BE2C (cell line): ENCODE measurements at places on chromosomes 2 and 18.

DNA sequence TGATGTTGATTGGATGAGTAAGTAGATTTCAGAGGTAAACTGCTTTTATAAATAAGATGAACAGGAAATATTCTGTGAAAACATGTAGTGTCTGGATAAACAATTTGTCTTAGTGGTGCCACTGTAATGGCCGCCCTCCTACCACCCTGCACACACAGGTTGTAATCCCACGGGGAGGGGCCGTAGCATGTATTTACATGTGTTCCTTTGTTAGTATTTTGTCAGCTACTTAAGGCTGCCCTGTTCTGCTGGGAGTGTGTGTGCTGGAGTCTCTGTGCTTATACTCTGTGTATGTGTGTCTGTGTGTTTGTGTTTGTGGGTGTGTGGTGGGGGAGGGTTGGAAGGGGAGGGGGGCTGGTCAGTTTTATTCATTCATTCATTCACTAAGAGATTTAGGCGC lies 5.1 kb downstream of the TSHZ1 start:
- no peak for DNase-seq

- DNase-seq, result no peak
Measured at GRCh38 chr2:161426922-161427663, 11.0 kb downstream of the TBR1 start.

GRCh38 chr2:143192716-143193115 lies 63.5 kb downstream of the ARHGAP15 start:
- DNase-seq, result no peak

DNA sequence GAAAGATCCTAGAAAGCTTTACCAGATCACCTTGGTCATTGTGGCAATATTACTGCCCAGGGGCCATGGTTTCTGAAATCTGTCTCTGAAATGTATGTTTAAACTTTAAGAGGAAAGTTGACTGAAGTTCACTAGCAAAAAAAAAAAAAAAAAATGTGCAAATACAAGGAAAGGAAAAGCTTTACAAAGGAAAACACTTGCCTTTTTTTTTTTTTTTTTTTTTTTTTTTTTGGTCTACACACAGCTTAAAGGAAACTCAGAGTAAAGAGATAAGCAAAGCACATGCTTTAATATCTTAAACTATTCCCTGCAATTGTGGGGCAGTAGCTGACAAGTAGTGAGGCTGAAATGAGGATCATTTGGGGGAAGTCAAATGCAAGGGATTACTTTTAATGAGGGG lies 174.2 kb upstream of the EPAS1 start:
- DNase-seq, result no peak

DNA sequence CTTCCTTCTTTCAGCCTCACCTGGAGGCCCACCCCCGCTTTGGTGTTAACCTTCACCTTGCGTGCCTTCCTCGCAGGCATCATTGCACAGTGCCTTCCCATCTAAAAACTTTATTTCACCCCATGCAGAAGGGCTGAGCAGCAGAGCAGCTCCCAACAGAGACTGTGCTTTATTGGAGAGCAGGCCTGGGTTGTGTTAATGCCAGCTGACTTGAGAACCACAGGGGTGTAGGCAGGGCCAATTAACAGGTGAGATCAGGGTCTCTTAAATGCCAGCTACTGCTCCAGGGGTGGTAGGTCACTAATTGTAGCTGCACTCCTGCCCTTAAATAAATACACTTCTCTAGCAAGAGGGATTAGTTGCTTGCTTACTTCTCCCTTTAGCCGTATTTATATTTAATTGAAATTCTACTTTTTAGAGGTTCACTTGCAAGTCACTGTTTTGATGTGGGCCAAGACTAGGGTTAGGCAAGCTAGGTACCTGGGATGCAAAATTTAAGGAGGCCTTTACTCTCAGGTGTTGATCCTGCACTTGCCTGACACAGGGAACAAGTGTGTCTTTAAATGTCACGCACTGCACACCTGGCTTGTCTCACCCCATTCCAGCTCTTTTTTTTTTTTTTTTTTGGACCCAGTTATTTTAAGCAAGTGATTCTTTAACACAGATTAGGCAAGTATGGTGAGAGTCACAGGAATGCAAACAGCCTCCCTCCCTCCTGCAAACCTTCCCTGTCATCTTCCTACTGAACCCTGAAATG lies 54.5 kb downstream of the LYPD1 start:
- no peak for DNase-seq

DNA sequence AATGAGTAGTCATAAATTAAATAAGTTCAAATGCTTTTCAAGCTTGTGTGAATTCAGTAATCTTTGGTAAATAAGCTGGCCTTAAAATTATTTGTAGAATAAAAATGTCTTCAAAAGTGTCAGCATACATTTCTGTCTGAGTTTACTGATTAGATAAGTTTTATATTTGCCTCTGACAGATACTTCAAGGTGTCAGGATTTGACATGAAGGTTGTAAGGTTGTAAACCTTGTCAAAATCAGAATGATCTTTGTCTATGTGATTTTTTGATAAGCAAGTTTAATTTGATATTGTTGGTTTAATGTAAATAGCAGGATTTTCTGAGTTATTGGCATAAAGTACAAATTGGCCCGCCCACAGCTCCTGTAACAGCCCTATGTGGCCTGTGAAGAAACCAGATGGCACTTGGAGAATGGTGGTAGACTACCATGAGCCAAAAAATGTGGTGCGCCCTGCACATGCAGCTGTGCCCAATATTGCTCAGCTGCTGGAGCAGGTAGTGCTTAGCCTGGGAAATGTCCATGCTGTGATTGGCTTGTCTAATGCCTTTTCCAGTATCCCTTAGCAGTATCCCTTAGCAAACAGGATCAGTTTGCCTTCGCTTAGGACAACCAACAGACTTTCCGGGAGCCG lies 188.0 kb upstream of the SPHKAP start:
- DNase-seq, result no peak

DNA sequence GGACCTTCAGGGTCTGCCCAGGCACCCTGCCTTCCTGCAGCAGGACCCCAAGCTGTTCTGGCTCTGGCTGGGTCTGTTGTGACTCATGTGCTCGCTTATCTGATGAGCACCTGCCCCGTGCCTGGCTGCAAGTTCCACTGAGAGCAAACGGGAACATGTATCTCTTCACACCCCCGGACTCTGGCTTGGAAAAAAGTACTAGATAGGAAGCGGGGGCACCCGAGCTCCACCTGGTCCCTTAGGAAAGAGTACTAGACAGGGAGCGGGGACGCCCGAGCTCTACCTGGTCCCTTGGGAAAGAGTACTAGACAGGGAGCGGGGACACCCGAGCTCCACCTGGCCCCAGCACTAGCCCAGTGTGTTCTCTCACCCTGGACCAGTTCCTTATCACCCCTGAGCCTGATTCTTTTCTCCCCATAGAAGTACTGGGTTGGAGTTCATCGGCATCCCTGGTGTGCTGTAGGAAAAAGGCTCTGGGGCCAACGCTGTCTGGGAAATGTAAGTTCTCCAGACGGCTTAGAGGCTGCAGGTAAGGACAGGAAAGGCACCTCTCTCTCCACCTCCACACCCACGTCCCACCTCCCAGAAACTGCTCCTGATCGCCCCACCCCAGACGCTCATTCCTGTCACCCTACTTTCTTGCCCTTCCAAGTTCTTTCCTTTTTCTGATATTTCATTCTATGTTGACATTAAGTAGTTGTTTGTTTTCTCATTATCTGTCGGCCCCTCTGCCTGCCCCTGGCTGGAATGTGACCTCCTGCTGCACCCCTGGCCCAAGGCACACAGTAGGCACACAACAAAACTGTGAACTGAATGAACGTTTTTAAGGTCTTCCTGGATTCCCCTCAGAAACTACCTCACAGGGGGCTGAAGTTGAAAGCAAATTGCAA lies 40.2 kb downstream of the HDAC4 start:
- peak; percentile 78 for DNase-seq

DNA sequence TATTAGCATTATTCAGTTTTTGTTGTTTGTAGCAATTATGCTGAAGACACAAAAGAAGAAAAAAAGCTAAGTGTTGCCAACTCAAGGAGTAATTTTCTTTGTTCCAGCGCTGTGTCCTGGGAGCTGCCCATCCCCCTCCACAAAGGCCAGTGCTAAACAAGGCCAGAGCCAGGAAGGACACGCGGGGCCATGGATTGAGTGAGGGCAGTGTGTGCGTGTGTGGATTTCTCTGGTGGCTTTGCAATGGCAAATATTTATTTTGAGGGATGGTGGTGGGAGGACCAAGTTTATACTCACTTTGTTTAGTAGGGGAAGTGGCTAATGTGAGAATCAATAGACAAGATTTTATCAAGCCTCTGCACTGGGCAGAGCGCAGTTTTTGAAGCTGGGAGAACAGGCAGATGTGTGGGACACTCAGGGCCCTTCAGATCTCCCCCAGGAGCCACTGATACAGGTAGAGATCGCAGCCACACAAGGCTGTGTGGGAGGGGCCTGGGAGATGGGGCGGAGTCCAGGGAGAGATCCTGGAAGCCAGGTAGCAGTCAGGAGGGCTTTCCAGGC lies 11.4 kb downstream of the AGAP1 start:
- no peak for DNase-seq

DNA sequence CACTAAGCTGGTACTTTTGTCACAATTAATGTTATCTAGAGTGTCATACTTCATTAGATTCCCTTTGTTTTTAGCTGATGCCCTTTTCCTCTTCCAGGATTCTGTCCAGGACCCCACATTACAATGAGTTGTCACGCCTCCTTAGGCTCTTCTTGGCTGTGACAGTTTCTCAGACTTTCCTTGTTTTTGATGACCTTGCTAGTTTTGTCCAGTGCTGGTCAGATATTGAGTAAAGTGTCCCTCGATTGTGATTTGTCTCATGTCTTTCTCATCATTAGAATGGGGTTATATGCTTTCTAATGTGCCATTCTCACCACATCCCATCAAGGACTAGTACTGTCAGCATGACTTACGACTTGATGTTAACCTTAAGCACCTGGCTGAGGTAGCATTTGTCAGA lies 162.3 kb downstream of the FHOD3 start:
- no peak for DNase-seq

GRCh38 chr2:208074610-208075356 lies 49.5 kb upstream of the PLEKHM3 start:
- no peak for DNase-seq

DNA sequence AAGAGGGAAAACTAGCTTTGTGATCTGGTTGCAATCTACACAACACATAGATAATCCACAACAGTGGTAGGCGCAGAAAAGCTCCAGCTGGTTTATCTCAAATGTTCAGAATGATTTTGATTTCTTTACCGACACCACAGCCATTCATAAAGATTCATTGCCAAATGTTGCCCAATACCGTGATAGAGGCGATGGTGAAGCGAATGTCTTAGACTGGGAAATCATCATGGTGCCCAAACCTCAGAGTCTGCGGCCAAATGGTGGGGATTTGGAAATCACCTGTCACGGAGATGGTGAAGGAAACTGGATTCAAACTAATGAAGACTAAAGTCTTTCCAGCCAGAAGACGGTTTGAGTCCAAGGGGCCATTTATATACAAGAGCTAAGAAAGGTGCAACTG lies 48.5 kb upstream of the CCDC150 start:
- no peak for DNase-seq

DNA sequence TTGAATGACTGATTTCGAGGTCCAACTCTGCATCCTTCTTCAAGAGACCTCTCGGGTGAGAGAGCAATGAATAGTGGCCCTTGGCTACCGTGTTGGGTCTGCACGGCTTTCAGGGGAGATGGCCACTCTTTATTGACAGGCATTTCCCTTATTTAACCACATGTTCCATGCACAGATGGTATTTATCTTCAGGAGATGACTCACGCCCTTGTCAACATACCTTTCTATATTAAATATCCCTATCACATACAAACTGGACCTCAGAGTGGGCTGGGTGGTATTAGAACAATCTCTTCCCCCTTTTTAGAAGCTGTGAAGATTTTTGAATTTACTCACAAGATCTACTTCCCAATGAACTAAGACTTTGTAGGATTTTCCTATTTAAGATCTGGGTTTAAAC lies 109.6 kb upstream of the CDC42EP3 start:
- no peak for DNase-seq

GRCh38 chr2:169729274-169729605 lies 4.4 kb upstream of the KLHL23 start:
- DNase-seq, result no peak

DNA sequence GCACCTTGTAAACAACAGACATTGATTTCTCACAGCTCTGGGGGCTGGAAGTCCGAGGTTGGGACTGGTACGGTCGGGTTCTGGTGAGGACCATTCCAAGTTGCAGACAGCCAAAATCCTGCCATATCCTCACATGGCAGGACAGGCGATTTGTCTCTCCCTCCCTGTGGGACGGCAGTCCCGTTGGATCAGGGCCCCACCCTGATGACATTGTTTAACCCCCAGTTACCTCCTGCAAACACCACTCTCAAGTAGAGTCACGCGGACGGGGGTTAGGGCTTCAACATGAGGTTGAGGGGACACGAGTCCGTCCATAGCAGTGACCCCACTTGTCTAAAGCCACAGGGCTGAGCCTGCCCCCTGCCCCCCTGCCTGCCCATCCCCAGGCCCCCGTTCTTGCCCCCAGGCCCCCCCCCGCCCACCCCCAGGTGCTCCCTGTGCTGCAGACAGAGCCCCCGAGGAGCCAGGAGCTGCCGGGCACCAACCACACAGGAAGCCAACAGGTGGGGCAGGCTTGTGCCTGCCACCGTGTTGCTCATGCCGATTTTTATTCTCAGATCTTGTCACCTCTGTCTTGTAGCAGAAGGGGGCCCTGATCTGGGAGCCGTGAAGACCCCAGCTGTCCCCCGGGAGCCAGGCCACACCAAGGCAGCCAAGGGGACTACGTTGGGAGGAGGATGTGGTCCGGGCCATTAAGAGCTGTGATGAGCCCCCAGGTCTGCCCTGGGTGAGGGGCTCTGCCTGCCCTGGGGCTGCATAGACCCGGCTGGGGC lies 82.2 kb downstream of the NFATC1 start:
- DNase-seq, result no peak

- DNase-seq, result no peak
Measured at GRCh38 chr18:54702686-54703085, 111.6 kb downstream of the DYNAP start.

GRCh38 chr2:214492152-214492551 lies 81.3 kb downstream of the VWC2L start:
- no peak for DNase-seq

DNA sequence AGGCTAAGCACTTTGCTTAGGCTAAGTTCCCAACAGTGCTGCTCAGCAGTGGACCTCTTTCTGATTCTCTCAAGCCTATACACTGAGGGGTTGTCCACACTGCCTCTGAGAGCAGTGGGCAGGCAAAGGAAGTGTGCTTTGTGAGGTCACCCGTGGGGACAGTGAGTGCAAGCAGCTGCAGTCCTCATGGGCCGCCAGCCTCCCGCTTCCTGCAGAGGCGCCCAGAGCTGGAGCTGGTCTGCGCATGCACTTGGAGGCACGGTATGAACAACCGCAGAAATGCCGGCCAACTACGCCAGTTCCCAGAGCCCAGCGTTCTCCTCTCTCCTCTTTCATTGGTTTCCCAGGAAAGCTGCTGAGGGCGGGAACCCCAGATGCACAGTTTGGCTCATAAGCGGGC lies 149.5 kb upstream of the DLX2 start:
- DNase-seq, result no peak

GRCh38 chr2:46737577-46737976 lies 178.0 kb downstream of the MCFD2 start:
- DNase-seq, result no peak

GRCh38 chr2:84866122-84866521 lies 14.8 kb downstream of the TRABD2A start:
- no peak for DNase-seq
